ENCODE measurements at places on chromosomes 7 and 10.

GRCh38 chr10:72784551-72785351 is 92.8 kb downstream of the MCU start:
- DNase-seq: no peak

DNA sequence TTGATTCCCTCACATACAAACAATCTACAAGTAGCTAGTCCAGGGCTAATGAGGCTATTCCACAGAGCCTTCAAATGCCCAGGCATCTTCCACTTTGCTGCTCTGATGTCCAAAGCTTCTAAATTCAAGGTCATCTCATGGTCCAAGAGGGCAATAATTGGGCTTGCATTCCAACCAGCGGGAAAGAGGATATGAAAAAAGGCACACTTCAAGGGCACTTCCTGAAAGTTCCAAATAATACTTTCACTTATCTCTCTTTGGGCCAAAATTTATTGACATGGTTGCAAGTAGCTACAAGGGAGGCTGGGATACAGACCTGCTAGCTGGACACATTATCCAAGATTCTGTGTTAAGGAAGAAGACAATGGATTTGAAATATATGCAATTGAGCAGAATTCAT is 25.2 kb upstream of the APBB1IP start:
- DNase-seq: no peak

- no peak for DNase-seq
Observed at GRCh38 chr7:6380310-6381095, 67.3 kb downstream of the DAGLB start.

- DNase-seq: no peak
Observed at GRCh38 chr10:84340187-84340586, 11.8 kb downstream of the CCSER2 start.

GRCh38 chr7:51114501-51114900 is 202.1 kb downstream of the COBL start:
- no peak for DNase-seq

DNA sequence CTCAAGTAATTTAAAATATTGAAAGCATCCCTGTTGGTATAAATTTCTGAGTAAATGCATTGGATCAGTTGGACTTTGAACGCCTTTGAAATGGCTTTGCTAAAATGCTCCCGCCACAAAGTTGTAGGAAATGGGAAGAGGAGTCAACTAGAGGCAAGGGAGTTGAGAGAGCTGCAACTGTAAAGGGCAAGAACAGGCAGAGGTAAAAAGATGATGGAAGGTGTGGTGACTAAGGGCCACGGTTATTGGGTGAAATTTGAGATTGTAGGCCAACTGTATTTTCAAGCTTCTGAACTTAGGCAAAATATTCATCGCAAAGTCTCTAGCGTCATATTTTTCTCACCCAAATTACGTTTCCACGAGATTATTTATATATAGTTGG is 595 bp upstream of the SUMF2 start:
- DNase-seq: no peak

GRCh38 chr7:138842111-138842510 is 44.1 kb upstream of the ATP6V0A4 start:
- no peak for DNase-seq

DNA sequence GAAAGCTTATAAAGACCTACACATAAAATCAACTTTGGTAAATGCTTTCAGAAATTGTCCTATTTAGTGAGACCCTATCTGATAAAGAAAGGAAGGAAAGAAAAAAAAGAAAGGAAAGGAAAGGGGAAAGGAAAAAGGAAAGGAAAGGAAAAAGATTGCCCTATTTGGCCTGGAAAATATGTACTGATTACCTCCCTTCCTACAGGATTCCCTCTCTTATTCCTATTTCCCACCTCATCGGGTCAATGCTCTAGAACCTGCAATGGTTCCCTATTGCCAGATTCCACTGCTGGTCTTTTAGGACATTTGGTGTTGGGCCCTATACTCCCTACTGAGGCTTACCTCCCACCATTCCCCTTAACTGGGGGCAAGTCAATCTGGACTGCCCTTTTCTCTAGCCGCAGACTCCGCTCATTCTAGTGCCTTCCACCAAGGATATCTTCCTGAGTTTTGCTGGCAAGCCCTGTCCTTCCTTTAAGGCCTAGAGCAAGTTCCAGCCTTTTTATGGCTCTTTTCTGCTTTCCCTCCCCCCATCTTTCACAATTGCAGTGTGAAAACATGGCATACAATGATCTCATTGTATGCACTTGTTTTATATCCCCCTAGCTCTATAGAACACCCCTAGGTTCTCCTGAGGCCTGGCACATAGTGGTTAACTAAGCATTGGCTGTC is 4.4 kb downstream of the DDIT4 start:
- no peak for DNase-seq

- DNase-seq: no peak
Observed at GRCh38 chr7:74474271-74474865, 20.7 kb downstream of the GTF2IRD1 start.

DNA sequence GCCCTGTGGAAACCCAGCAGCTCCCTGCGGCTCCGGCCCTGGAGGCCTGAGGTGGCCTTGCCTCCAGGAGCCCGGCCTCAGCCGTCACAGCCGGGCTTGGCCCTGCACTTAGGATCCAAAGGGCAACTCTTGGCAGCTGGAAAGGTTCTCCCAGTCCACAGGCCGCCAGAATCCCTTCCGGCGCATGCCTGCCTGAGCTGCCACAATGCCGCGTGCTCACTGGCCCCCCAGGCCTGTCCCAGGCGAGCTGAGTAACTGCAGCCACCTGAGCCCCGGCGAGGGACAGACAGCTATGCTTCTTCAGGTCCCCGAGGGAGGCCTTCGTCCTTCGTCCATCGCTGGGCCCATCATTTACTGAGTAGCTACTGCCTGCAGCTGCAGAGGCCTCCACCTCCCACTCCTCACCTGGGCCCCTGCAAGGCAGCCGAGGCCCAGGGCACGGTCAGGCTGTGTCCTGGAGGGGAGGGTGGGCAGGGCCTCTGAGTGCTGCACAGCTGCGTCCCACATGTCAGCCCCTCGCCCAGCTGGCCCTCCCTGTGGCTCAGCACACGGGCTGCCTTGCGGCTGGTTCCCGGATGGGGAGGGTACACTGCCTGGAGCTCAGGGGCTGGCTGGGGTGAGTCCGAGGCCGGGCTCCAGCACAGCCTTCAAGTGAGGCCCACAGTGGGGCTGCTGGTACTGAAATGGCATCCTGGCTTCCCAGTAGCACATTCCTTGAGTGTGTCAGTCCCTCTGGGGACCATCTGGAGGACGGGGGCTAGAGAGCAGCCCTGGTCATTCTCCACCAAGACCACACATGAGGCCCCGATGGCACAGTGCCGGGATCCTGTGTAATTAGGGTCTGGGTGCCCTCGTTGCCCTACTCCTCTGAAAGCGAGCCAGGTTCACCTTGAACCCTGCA is 172.5 kb downstream of the ELFN1 start:
- no peak for DNase-seq

- DNase-seq: no peak
Observed at GRCh38 chr10:86070278-86070677, 296.3 kb downstream of the GRID1 start.

GRCh38 chr10:86888585-86889381 is 68.6 kb downstream of the MMRN2 start:
- DNase-seq: no peak

GRCh38 chr7:19026888-19027287 is 90.5 kb downstream of the TWIST1 start:
- no peak for DNase-seq

DNA sequence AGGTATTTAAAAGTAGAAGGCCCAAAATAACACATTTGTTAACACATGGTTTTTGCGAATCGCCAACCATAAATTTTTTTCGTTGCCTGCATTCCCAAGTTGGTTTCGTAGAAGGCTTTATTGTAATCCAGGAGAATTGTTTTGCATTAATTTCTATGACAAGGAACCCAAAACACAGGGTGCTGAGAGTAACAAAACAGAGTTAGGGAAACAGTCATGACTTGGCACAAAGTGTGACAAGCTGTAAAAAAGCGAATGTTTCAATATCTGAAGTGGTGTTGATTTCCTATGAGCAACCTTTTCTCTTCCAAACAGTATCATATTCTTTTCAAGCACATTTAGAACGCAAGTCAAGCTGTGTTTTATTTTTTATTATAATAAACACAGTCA is 63.6 kb downstream of the C10orf67 start:
- no peak for DNase-seq

GRCh38 chr10:43863859-43864591 is 215.3 kb upstream of the ZNF32 start:
- no peak for DNase-seq

- DNase-seq: no peak
Observed at GRCh38 chr7:152000191-152000590, 25.3 kb upstream of the GALNT11 start.

DNA sequence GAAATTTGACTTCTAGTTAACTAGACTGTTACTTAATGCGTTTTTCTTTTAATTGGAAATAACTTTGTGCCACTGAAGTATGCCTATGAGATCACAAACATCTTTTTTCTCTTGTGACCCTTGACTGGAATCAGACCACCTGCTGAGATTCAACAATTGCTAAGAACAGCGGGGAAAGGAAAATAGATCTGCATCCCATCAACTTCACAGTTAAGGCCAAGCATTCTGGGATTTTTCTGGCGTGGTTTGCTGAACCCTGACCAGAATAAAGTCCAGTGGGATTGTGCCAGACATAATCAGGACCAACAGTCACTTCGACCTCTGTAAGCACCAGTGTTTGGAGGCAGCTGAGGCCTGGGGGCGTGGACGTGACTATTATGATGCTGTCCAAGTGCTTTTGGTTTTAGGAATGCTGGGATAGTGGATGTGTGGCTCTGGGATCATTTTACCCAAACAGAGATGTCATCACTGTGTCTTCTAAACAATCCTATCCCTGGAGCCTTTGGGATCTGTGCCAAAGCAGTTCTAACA is 373.3 kb upstream of the PRKCQ start:
- DNase-seq: no peak

GRCh38 chr10:32033171-32033570 is 23.1 kb downstream of the KIF5B start:
- no peak for DNase-seq

GRCh38 chr7:158750702-158751101 is 46.1 kb upstream of the NCAPG2 start:
- peak; percentile 10 for DNase-seq

- DNase-seq: no peak
Observed at GRCh38 chr10:60951272-60951724, 7.3 kb upstream of the RHOBTB1 start.
